Left ventricle myocardium superior (tissue), 1 donor: ENCODE measurements at places on chromosomes 1 and 21.

DNA sequence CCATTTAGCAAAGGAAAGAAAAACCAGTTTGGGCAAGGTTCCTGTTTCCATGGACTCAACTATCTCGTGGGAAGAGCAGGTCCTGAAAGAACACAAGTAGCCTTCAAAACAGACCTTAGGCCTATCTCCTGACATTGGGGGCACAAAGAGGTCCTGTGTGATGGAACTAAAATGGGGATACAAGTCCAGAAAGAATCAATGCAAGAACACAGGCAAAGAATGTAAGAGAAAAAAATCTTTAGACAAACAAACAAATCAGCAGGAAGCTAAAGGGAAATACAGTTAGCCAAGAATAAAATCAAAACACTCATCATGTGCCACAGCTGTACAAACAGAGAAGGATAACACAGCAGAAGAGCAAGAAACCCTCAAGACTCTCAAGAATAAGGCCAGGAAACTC is 28.2 kb downstream of the SLC30A10 start:
- no peak for DNase-seq

DNA sequence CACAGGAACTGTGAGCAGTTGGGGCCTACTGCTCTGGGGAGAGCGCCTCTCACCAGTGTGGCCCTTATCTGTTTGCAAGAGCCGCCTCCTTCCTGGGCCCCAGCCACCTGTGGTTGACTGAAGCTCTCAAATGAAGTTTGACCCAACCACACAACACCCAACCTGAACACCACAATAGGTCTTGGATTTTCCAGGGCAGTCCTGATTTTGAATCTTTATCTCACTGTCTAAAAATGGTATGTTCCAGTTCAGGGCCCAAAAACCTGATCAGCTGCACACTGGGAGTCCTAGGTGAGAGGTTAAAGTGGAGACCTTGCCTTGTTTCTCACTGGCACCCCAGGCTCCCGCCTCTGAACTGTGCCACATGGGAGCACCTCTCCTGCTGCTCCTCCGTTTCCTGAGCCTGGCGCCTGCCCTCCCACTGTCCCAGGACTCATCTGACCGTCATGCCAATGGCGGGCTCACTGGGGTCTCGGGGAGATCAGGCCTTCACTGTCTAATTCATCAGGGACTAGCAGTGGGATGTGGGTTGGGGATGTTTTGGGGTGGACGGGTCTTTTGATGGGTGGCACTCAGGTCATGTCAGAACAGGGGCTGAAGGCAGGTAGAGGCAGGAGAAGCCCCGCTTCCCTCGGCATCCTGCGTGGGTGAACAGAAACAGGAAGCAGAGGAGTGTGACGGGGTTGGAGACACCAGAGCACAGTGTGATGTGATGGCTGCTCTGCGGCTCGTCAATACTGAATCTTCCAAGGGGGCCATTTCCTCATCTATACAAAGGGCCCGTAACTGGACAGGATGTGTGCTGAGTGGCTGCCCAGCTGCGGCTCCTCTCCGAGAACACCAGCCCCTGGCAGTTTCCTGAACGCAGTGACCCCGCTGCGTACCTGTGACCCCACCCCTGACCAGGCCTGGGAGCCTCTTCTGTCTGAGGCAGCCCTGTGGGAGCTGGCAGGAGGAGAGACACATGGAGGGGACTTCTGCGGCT is 59.6 kb upstream of the ITPKB start:
- no peak for DNase-seq

DNA sequence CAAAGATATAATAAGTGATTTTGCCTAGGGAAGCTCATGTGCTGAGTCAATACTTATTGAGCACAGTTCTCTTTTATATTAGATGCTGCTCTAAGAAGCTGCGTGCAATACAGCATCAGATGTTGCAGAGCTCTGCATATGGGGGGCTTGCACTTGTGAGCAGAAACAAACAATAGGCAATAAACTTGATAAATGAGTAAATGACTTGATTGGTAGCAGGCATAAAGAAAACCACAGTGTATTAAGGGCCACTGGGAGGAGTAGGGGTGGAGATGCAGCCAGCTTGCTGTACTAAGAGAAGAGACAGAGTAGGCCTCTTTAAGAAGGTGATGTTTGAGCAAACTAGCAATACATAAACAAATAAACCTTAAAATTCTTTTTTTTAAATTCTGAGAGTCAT is 598.5 kb upstream of the ADAMTS5 start:
- no peak for DNase-seq

- DNase-seq = no peak
Measured at GRCh38 chr1:193747579-193747978, 561.2 kb upstream of the B3GALT2 start.

- no peak for DNase-seq
Measured at GRCh38 chr1:207032528-207033017, at the start of gene C1orf116. Gene C1orf116, minus strand, starts transcription at chr1:207032756. Its CDS starts 5,158 bp downstream, at chr1:207027598.

- DNase-seq = no peak
Measured at GRCh38 chr1:184212649-184213314, 161.3 kb downstream of the TSEN15 start.

GRCh38 chr21:33198346-33199099 is 31.2 kb upstream of the IFNAR2 start:
- peak; percentile 60 for DNase-seq

DNA sequence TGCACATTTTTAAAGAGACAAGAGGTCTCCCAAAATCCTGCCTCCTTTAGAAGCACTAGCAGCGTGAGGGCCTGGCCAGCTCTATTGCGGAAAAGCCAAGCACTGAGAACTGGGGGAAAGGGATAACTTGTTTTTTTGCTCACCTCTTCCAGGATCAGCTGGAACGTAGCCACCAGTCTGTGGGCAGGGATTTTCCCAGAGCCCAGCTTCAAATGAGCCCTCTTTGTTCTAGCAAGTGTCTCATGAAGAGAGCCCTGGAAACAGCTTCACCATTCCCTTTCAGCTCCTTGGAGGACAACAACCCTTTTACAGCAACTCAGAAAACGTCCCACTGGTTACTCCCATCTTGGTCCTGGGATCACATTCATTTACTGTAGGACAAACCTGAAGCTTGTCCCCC is 195.4 kb downstream of the LMX1A start:
- DNase-seq = no peak

- no peak for DNase-seq
Measured at GRCh38 chr1:41619511-41620364, 135.3 kb upstream of the EDN2 start.

DNA sequence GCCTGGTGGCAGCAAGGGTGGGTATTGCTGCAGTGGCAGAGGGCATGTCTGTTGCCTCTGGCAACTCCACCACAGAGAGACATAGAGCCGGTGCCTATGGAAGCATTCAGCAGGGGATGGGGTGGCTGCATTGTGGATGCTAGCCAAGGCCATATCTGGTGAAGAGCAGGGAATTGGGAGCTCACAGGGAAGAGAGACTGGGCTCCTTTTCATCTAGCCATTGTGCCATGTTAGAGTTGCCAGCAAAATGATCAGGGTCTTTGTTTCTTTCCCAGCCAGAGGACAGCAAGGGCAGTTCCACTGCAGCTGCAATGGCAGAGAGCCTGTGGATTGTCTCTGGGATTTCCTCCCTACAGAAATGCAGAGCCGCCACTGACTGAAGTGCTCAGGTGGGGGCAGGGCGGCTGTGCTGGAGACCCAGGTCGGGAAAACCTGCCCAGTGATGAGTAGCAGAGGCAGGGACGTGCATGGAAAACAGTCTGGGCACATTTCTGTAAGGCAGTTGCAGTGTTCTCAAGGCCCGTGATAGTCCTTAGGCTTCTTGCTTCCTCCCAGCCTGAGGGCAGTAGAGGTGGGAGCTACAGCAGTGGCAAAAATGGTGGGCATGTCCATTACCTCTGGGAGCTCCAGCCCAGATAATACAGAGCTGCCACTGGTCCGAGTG is 40.2 kb upstream of the CYP4X1 start:
- no peak for DNase-seq

DNA sequence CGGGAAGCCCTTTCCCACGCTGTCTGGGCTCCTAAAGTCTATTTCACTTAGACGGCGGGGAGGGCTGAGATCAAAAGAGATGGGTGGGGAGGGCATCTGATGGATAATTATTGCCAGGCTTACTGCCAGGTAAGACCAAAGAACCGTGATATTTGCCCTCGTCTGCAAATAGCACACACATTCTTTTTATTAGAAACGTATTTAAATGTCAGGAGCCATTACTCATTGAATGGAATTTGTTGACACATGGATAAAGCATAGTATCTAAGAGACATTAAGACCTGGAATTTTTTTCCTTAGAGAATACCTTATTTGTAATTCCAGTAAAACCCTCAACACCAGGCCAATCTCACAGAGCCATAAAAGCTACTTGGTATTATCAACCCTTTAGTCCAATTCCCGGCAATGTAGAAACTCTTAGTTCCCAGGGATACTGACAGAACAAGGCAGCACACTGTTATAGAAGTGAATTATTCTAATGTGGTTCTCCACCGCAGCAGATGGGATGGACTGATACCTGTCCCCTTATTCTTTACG is 10.6 kb downstream of the URB1 start:
- no peak for DNase-seq

DNA sequence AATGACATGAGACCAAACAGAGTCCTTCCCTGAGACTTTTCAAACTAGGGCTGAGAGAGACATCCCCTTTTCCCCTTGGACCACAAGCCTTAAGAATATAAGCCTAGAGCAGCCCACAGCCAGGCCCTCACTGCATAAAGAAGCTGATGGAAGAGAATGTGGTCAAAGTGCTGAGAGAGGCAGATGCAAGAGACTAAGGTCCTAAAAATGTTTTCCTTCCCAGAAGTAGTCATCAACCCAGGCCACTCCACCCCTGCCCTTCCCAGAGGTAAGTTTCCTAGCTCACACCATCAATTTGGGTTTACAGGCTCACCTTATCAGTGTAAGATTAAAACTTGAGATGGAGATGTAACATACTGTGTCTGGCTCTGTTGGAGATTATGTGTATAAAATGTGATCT is 58.2 kb downstream of the BCAR3 start:
- no peak for DNase-seq

DNA sequence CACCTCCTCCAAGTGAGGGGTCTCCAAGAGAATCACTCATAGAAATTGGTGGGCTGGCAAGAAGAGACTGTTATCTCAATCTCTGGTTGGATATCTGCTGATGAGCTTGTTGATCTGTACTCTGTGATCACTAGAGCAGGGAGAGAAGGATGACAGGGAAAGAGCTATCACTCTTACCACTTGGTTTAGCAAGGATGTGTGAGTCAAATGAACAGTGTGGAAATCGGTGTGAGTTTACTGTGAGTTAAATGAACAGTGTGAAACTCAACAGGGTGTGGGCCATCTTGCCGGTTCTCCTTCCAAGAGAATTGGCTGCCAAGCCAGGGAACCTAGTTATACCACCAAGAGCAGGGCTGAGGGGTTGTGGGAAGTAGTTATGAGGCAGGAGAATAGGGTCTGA is 33.3 kb upstream of the CD1D start:
- DNase-seq = no peak

DNA sequence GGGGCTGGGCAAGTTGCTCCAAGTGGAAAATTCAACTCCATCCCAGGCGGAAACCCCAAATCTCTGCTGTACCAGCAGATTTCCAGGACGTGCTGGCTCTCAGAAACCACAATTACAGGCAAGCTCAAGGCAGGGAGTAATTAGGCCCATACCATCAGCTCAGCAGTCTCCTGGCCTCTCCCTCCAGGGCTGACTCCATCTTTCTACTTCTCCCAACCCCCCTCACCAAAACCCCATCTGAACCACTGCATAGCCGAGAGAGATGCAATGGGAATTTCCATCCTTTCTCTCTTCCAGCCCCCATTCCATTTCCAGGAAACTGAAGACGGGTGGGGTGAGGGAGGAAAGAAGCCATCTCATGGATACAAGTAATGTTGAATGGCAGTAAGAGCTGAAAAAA is 41.2 kb downstream of the ARHGEF11 start:
- no peak for DNase-seq

DNA sequence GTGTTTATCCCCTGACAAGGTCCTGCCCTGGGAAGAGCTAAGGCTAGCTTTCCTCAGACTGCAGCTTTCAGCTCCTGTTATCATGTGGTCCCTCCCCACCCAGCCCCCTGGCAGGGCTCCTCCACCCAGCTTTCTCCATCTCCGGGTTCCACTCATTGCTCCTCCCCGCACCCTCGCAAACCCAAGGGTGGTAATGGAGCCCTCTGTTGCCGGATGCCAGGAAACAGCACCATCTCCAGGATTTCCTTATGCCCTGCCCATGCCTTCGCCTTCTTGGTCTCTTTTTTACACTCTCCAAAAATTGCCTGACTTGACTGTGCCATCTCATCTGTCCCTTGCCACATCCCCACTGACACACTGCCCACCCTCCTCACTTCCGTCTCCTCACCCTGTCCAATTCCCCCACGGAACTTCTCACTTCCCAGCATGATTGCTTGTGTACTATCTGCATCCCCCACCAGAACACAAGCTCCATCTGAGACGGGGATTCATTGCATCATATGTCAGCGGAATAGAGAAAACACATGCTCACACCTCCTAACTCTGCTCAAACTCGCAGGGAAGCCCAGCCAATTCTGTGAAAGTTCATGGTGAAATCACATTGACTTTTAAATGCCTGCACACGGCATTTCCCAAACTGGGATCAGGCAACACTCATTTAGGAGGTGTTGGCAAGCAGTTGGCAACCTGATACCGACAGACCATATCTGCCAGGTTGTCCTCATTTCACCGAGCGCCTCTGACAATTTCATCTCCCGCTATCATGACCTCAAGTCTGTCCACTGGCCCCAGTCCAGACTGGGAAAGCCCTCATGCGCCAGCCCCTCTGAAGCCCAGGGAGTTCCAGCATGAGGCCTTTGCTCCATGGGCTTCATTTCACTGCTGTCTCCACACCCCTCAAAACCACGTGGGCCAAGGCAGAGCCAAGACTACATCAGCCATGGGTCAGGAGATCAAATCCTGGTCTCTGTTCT is 201.1 kb downstream of the MATN1 start:
- peak; percentile 89 for DNase-seq

GRCh38 chr1:85943526-85943925 is 213.0 kb downstream of the COL24A1 start:
- no peak for DNase-seq

DNA sequence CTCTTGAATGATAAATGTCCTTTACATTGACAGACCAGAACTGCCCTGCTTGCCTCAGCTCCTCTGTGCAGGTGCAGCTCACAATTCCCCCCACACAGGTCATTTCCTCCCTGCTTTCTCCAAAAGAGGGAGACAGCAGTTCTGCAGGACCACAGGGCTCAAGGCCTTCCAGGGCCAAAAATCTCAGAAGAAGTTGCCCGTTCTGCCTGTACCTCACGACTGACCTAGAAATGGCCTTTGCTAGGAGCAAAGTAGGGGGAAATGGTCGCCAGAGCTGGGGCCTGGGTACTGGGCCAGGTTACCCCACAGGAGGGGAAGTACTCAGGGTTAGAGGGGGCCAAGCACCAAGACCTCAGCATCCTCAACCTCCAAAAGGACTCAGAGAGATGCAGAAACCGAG is 11.1 kb downstream of the RNU1-2 start:
- no peak for DNase-seq

- no peak for DNase-seq
Measured at GRCh38 chr21:15441992-15442391, 287.8 kb upstream of the USP25 start.

DNA sequence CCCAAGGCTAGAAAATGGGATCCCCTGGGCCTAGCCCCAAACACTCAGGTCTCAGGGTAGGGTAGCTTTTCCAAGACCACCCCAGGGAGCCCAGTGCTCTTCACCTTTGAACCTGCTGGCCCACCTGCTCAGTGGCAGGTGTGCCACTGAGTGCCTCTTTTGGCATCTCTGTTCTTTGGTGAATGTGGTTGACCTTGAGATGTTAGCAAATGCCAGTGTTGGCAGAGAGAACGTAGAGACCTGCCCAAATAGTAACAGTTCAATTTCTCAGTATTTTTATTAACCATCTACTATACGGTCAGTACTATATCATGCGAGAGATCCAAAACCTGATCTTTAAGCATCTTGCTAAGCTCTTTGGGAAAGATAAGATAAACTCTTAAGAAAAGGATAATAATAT is 128.2 kb downstream of the PEX14 start:
- DNase-seq = no peak
